Activated CD8-positive, alpha-beta memory T cell treated with anti-CD3 and anti-CD28 coated beads for 1 hour (primary cell): ENCODE measurements at places on chromosomes 11 and 22.

- no peak for DNase-seq
Observed at GRCh38 chr22:29987137-29987536, 93.1 kb upstream of the HORMAD2 start.

GRCh38 chr22:49812838-49813237, 14.8 kb downstream of the BRD1 start:
- no peak for DNase-seq

DNA sequence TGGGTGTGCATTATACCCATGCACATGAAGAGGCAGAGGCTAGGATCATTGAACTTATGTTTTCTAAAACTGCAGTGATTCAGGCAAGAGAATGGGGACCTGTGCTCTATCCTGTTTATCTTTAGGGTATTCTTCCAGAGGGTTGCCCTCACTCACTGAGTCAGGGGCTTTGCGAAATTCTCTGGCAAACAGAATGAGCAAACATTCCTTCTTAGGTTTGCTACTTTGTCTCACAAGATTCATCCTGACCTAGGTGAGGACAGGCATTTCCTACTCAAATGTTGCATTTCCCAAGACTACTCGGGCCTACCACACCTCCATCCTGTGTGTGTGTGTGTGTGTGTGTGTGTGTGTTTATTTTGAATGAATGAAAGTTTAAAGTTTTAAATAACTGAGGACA, 2.7 kb upstream of the EIF3M start:
- DNase-seq, result no peak

DNA sequence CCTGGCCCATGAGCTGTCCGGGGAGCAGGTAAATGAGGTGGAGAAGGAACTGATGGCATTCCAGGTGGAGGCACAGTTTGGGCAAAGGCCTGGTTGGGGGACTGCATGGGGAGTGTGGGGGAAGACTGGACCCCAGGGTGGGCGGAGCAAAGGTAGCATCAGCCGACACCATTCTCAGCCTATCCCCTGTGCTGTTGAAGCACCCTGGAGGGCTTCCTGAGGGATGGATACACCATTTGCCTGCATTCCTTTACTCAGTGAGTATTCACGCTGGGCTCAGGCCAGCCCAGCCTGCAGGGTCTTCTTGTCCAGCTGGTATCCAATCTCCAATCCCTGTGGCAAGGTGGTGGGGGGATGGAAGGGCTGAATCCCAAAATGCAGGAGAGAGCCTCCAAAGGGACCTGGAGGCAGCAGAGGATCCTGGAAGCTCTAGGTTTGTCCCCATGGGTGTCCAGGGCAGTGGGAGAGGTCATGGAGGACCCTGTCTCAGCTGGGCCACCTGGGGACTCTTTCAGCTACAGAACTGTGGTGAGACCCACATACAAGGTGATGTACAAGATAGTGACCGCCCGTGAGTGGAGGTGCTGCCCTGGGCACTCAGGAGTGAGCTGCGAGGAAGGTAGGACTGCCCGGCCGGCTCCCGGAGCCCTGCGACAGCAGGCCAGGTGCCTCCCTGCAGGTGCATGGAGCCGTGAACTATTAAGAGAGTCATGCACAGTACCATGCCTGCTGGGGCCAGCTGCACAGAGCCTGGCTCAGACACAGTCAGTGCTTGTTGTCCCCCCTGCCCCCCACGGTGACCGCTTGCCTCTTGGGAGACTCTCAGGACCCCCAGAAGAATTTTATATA, 9.5 kb downstream of the EMID1 start:
- DNase-seq, result no peak

DNA sequence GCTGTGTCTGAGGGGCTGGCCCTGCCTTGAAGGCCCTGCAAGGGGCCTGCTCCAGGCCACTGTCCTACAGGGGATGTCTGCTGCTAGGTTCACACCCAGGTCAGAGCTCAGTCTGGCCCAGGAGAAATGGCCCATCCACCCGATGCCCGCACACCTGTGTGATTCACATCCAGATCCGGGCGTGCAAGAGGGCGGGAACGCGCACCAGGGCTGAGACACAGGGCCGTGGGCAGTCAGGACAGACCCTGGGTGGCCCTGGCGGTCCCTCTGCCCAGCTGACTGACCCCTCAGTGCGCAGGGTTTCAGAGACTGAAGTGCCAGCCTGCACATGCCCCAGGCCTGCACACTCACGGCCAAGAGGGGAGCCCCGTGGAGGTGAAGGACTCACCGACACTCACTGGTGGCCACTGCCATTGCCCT, 7.4 kb downstream of the TOLLIP start:
- DNase-seq, result no peak

GRCh38 chr11:16911186-16911585, 103.0 kb downstream of the PLEKHA7 start:
- no peak for DNase-seq
